ENCODE measurements at places on chromosomes 7 and 10.

DNA sequence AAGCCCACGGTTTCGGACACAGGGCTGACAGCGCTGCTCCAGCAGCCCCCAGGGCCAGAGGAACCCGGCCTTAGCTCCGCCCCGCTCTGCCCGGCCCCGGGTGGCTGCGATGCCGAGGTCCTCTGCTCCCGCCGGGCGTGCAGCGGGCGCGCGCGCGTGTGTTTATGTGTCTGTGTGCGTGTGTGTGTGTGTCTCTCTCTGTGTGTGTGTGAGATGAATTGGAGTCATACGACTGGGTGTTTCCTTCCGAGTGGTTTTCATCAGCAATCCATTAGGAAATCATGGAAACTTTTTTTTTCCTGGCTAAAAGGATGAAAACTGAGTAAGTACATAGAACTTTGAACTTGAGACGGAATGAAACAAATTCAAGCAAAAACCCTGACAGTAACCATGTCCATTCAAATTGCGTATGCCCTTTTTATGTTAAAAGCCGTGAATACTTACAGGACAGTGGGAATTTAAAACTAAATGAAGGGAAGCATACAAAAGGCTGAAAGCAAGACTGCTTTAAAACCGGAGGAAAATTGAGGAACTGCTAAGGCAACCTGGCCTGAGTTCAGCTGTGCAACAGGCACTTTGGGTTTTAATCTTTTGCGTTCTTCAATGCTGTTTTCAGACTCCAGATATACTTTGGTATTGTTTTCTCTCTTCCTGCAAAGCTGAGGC, at the start of gene CPED1:
Gene CPED1, plus strand, starts transcription at position 121 of the 666 bp plus-strand sequence. CDS start 911 bp downstream, outside the sequence.
- DNase-seq: peak; percentile 86

DNA sequence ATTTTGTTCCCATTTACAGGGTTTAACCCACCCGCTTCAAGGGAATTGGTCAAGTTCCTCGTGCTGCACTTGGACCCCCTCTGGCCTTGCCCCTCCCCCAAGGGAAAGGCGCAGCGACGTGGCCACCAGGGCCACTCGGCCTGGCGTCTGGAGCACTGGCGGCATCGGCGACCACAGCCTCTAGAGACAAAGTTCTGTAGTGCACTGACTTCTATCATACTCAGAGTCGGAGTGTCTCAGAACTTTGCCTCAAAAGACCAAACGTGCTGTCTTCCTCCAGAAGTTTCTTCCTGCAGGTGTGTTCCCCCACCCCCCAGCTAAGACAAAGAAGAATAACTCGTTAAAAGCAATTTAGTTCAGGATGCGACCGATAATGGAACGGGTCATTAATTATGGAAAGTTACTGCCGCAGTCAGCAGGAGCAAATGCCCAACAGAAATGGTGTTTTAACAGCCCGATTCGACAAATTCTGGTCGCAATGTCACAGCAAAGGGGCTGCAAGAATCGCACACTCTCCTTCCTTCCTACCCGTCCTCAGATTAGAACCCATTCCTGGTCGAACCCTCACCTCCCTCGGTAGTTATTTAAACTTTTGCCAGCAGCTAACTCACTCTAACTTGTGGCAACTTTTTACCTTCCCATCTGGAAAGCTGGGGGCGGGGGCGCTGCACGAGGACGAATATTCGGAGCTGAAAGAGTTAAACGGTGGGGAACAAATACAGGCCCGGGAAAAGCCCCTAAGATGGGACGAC, 202.1 kb upstream of the NFE2L3 start:
- no peak for DNase-seq

GRCh38 chr7:115319541-115319940, 397.6 kb downstream of the MDFIC start:
- no peak for DNase-seq

DNA sequence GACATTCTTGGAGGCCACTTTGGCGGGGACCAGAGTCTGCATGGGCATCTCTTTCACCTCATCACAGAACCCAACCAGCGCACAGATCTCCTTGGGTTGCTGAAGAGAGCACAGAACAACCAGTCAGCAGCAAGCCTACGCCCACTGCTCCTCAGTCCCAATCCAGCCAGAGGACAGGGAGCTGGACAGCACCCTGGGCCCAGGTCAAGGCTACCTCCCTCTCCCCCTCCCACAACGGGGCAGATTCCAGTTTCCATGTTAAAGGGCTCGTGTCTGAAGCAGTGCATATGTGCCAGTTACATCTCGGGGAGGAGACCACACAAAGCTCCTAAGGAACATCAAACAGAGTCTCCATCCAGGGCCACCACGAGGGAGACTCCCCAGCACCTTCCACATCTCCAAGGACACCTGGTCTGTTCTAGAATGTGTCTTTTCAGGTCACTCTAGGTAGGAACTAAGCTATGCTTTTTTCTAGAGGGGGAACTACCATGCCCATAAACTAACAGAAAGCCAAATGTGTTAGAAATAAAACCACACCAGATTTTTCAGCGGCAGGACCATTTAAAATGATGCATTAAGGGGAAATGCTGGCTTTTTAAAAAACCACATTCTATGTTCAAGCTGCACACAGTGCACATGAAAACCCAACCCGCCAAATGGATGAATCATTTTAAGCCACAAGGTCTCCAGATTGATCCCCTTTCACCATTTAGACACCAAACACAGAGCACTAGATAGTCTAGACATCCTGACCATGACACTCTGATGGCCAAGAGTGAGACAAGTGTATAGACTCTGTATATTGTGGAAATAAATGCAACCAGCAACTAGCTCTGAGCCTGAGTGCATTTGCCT, 28.9 kb downstream of the PSAP start:
- no peak for DNase-seq

GRCh38 chr7:142875456-142875855, 10.1 kb downstream of the TRPV6 start:
- DNase-seq: no peak

GRCh38 chr7:2143450-2143849, 89.3 kb downstream of the MAD1L1 start:
- no peak for DNase-seq

DNA sequence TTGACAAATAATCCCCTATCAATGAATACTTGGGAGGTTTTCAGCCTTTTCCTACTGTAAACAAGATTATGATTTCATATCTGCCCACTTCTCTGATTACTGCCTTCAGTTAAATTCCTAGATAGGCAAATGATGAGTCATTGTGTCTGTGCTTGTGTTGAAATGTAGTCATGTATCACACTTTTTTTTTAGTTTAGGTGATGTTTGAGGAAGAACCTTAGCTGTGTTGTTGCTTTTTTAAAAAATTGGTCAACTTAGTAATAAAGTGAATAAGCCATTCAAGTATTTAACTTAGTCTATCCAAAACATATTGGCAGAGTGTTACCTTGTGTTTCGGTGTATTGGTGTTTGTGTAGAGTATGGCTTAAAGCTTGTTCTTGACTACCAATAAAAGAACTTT, 60.0 kb downstream of the WAC start:
- no peak for DNase-seq

DNA sequence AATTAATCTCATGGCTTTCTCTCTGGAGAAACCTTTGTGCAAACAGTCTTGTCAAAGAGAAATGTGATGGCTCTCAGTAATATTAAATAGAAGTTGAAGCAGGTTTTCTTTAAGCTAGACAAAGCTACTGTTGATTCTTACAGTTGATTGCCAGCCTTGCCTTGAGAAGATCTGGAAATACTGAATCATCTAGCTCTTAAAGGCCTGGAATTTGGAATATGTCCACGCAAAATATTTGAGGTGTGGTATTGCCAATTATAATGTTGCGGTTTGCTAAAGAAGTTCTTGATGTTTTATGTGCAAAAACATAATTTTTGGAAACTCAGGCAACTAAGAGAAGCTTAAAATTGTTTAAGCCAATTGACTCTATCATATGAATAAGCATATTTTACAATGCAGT, 371.9 kb downstream of the PHF14 start:
- DNase-seq: no peak

DNA sequence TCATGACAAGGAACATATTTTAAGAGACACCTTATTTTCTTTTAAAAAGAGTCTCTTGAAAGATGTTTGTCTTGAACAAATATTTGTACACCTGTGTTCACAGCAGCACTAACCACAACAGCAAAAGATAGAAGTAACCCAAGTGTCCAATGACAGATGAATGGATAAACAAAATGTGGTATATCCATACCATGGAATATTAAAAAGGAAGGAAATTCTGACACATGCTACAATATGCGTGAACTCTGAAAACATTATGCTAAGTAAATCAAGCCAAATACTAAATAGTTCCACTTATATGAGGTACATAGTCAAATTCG, 17.8 kb downstream of the SGMS1 start:
- no peak for DNase-seq

- no peak for DNase-seq
These were observed 37.0 kb downstream of the FAM20C start for GRCh38 chr7:229184-229964.

DNA sequence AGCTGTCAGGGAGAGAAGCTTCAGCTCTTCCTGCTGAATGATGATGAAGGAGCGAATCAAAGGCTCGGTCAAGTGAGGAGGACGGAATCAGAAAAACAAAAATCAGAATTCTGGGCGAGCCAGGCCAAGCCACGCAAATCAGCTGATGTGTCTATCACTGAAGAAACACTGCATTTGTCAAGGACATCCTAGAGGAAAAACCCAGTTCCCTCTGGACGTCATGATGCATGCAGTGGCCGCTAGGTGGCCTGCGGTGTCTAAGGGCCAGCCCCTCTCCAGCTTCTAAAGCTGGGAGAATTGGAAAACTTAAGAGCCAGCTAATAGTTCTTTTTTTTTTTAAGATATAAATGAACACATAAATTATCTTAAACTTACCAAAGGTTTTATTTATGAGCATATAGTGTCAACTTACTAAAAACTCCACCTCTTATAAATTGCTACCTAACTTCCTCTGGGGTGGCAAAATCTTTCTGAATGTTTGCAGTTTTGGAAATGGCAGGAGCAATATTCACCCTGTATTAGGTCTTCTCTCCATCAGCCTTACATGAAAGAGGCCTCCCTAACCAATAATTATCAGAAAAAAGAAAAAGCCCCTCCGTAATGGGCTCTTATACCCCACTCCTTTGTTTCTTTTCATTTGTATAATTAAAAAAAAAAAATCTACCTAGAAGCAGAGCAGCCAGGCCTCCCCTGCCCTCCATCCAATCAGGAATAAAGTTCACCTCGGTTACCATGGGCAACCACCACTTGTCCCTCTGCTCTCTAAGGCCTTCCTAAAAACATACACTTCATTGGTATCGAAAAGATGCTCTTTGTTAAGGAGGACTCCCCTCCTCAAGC, 186.8 kb downstream of the USP6NL start:
- no peak for DNase-seq

GRCh38 chr10:23069019-23069815, 26.2 kb upstream of the MSRB2 start:
- DNase-seq: no peak

- no peak for DNase-seq
These were observed 109.1 kb downstream of the LSM5 start for GRCh38 chr7:32381024-32381601.

DNA sequence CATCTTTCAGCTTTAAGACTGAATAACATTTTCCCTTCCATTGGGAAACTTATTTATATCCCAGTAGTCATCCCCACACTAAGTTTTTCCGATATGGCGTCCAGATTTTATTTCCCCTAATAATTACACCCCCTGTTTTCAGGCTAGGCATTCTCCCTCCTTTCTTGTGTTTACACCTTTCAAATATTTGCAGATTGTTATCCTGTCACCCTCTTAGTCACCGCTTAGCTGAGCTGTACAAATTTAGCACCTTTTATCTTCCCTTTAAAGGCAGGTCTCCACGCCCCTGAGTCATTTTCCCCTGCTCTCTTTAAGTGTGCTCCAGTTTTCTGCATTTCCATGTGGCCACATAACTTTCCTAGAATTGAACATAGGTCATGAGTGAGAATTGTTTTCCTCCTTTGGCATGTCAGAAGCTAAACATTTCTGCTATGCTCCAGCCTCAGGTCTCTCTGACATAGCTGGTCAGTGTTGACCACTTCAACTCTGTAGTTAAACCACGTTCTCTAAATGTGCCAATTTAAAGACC, 47.4 kb downstream of the LRRC4 start:
- no peak for DNase-seq

DNA sequence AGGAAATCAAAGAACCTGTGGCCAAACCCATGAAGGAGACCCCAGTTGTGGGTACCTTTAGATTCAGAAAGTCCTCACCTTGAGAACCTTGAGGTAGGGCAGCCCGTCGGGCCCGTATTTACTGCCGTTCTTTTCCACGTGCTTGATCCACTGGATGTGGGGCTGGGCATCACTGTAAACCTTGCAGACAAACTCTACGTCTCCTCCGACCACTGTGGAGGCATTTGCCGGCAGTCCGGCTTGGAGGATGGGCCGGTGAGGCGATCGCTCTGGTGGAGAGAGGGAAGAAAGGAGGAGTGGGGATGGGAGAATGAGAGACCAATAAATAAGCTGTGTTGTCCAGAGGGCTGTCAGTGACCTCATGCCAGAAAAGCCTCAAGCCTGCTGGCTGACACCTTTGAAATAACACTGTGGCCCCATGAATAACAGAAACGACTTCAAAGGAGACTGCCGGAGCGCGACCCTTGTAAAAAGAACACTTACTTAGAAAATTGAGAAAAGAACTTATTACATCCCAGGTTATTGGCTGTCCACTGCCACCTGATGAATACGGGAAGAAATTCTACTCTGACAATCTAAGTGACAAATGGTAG, 78.2 kb downstream of the FGFR2 start:
- no peak for DNase-seq

DNA sequence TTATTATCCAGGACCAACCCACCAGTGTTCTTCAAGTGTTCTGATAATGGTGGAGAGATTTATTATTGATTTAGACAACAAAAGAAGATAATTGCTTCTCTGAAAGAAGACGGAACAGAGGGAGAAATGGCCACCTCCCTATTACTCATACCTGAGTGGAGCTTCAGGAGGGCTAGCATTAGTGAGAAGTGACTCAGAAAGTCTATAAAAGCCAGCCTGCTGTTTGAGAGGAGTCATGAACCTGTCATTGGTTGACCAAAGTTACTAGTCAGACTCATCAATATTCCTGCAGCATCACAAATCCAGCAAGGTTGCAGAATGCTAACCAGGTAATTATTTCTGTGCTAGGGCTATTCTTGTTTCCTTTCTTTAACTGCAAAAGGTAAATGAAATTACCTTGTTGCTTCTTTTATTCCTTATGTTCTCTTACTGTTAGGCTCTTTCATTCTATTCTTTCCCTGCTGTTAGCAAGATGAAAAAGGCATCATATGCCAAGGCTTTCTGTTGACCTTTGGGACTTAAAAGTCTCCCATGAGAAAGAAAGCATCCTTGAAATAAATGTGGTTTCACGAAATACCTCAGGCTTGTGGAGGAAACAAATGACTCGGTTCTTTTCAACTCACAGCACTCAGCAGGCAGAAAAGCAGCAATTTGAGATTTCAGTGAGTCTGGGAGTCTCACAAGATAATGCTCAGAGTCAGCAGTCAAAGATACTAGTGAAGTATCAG, 256.4 kb upstream of the PHYHIPL start:
- no peak for DNase-seq

- DNase-seq: no peak
These were observed 96.7 kb upstream of the CABCOCO1 start for GRCh38 chr10:61565819-61566560.

- no peak for DNase-seq
These were observed 33.8 kb upstream of the SMKR1 start for GRCh38 chr7:129468547-129468946.

All from skin of body (tissue), 3 donors.